Cortex of kidney (tissue), 1 donor: ENCODE measurements at places on chromosomes 4 and X.

DNA sequence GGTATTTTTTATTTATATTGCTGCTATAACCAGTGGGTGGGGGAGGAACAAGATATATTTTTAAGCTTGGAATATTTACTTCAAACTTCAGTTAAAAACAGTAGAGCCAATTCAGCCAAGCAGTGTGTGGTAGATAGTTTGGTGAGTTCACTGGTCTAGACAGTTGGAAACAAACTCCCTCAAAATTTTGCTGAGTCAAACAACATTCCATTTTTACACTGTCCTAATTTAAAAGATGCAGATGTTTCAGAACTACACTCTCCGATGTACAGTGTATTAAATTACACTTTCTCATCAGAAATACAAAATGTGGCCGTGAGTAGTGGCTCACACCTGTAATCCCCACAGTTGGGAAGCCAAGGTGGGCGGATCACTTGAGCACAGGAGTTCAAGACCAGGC lies 23.3 kb downstream of the PRKX start:
- no peak for DNase-seq

DNA sequence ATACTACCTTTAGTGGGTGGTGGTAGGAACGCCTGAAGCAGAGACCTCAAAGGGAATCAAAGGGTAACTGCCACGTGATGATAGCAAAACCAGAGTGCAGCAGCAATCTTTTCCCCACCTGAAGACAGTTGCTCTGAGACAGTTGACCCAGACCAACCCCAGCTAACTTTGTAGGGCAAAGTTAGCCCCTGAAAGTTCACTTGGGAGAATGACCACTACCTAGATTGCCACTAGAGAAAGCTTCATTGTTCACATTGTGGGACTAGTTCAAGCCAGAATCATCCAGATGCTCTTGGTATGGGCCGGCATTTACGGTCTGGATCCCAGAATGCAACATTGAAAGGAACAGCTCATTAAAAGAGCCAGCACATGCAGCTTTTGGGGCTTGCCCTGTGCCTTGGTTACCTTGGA lies 4.1 kb downstream of the SEPTIN6 start:
- DNase-seq, result no peak

DNA sequence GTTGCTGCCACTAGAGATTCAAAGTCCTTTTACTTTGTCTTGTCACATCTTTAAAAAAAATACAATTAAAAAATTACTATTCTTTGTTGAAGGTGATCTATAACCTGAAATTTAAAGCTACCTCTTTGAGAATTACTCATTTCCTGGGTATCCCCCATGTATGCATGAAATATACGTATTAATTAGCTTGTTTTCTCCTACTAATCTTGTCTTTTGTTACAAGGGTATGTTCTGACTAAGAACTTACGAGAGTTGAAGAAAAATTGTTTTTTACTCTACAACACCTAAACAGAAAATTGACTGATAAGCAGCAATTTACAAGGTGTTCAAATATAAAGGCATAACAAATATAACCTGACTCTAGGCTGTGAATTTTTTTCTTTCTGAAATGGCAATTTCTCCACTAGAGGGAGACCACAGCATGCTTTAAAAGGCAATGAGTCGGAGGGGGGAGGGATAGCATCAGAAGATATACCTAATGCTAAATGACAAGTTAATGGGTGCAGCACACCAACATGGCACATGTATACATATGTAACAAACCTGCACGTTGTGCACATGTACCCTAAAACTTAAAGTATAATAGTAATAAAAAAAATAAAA lies 249.6 kb downstream of the OPHN1 start:
- DNase-seq, result no peak

GRCh38 chr4:24603343-24603742 lies 19.0 kb upstream of the DHX15 start:
- no peak for DNase-seq

GRCh38 chrX:50691820-50692219 lies 122.2 kb downstream of the SHROOM4 start:
- no peak for DNase-seq

GRCh38 chr4:53935780-53936179 lies 128.6 kb downstream of the CHIC2 start:
- DNase-seq, result no peak

- DNase-seq, result no peak
Observed at GRCh38 chrX:68443155-68443868, 10.0 kb upstream of the OPHN1 start.
